ENCODE measurements at places on chromosomes 5 and 9.

- no peak for DNase-seq
These were observed 205.2 kb upstream of the MAP3K1 start for GRCh38 chr5:56610093-56610698.

DNA sequence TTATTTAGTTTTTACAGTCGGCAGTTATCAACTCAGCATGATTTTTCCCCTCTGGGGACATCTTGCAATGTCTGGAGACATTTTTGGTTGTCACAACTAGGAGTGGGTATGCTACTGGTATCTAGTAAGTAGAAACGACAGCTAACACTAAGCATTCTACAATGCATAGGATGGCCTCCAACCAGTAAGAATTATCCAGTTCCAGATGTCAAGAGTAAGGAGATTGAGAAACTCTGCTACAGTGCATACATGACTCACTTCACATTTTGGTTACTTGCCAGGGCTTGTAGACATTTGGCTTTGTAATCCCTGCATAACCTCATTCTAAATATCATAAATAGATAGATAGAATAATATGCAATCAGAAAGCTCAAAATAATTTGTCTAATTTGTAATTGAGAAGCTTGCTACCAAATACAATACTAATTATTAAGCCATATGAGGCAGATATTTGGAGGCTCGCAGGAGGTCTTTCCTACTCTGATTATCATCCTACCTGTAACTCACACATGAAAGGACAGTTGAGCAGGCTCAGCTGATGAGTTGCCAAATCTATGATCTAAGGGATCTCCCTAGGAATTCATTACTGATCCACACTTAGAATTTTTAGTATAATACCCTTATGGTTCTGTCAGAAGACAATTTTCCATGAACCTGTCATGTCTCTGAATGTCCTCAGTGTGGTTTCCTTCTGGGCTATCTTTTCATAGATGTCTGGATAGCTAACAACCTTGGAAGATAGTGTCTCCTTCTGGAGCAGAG, 346.9 kb upstream of the TLE4 start:
- DNase-seq = no peak

DNA sequence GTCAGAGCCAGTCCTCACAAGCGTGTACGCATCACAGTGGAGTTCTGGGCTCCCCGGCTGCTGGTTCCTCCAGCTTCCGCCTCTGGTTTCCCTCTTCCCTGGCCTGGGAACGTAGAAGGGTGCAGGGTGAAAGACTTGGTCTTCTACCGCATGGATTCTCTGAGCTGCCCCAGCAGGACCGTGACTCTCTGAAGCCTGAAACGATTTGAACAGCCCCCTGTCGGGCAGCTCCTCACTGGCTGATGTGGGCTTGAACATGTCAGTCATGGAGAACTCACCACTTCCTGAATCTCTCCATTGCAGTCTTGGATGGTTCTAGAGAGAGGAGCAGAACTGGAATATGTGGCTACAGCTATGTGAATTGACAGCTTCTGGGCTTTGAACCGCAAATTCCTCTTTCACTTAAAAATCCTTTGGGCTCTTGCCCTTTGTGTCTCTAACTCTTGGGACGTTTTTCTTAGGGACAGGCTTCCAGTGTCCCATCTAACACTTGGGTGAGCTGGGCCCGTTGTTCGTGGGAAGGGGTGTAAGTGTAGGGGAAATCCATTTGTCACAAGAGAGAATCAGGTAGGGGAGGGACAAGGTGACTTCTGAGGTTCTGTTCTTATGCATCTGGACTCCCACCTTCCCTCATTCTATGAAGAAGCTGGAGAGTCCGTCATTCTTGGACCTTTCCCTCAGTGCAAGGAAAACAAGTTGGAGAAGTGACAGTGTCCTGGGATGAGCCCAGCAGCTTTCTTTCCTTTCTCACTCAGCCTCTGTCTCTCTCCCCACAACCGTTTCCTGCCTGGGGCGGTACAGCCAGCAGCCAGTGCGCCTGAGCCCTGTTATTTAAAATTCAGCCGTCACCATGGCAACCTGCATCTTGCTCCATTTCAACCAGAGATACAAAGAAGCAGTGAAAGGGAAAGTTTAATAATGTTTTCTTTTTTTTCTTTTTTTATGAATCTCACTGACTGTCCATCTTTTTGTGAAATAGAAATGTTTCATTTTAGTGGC, 84.7 kb downstream of the PTTG1 start:
- peak; percentile 68 for DNase-seq

GRCh38 chr5:76099756-76100155, 16.6 kb downstream of the SV2C start:
- DNase-seq = no peak

GRCh38 chr5:3010301-3010952, 258.9 kb upstream of the IRX2 start:
- no peak for DNase-seq

GRCh38 chr9:126523611-126524111, 90.1 kb upstream of the LMX1B start:
- no peak for DNase-seq

- no peak for DNase-seq
These were observed 480.9 kb downstream of the MTRR start for GRCh38 chr5:8349855-8350254.

DNA sequence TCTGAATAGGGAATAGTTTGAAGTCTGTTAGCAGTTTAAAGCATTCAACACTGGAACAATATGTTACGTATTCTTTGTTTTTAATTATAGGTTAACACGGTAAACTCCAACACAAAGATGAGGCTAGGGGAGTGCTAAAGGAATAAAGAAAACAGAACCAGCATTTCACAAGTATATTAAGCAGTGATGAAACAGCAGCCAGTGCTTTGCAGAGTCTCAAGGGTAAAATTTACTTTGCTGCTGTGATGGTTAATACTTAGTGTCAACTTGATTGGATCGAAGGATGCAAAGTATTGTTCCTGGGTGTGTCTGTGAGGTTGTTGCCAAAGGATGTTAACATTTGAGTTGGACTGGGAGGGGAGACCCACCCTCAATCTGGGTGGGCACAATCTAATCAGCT, 30.0 kb upstream of the GSN start:
- no peak for DNase-seq

DNA sequence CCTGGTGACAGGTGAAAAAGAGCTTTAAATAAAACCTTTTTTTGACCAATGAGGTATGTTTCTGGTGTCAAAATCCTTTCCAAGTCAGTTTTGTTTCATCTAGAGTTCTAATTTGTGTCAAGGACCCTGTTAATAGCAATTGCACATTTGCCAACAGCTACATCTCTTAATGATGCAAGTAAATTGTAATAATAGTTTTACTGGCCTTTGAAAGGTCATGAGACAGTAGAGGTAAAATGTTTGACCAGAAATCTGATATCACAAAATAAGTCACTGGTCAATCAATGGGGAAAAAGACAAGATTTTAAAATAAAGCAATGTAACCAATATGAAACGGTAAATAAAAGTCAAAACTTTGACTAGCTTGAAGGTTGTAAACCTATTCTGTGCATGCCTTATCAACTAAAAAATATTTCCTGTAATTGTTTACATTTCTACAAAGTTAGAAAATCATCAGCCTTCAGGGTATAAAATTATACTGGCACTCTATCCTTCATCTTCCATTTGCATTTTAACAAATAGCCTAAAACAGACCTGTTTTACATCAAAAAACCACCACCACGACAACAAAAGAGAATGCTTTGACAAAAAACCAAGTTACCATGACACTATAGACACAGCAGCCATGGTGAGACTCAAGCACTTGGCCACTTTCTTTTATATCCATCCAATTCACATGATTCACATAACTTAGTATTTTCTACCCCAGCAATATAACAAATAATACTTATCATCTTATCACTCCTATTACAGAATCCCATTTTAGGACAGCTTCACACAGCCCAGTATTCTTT, 3.0 kb downstream of the NADK2 start:
- no peak for DNase-seq

DNA sequence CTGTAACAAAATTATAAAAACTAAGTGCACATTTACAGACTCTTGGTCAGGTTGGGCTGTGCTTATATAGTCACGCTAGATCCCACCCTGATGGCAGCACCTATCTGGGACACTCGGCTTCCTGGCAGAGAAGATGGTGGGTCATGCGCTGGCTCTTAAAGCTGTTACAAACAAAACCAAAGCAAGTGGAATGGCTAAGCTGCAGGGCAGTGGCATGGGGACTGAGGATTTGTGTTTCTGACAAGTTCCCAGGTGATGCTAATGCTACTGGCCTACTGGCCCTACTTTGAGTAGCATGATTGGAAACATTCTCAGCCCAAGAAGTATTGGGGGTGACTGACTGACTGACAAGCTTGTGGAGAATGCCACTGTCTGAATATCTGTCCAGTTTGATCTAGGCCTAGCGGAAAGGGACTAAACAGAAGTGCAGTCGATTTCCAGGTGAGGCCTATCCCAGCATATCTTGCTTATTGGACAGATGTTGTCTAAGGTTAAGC, 8.3 kb downstream of the BTF3 start:
- no peak for DNase-seq

- no peak for DNase-seq
These were observed 6.9 kb upstream of the BOD1 start for GRCh38 chr5:173623296-173623771.

GRCh38 chr5:142644640-142645361, 41.1 kb downstream of the FGF1 start:
- DNase-seq = no peak

DNA sequence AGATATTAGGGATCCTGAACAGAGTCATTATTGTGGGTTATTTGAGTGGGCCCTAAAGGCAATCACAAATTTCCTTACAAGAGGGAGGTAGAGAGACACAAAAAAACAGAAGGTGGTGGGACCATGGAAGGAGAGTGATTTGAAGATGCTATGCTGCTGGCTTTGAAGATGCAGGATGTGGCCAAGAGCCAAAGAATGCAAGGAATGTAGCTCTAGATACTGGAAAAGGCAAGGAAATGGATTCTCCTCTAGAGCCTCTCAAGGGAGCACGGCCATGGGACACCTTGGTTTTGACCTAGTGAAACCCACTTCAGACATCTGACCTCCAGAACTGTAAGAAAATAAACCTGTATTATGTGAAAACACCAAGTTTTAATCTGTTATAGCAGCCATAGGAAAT, 53.8 kb downstream of the TTC39B start:
- DNase-seq = no peak

DNA sequence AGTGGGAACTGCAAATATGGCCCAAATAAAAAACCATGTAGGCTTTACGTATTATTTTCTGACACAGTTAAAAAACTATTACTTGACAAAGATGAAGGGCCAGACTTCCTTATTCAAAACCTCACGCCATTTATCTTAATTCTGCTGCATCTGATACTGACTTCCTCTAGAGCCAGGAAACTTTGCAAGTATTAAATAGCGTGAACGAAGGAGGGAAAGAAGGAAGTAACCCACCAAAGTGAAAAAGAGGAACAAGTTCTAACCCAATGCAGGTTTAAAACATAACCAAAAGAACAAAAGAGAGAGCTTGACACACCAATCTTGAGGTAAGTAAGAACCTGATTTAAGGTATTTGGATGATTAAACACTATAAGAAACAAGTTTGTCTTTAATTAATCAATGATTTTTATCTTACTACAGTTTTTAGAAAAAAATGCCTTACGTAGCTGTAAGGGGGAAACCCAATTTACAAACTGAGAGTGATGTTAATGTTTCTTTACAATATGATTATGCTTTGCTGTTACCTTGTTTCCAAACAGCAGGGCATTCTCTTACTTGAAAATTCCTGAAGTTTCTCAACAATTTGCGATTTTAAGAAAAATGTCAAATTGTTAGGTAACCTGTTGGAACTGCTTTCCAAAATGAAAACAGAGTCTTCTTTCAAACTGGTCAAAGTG, at the start of gene GAPT:
Gene GAPT (plus strand): TSS at position 220 of the 677 bp plus-strand sequence. CDS start 3,102 bp downstream, outside the sequence.
- DNase-seq = no peak

DNA sequence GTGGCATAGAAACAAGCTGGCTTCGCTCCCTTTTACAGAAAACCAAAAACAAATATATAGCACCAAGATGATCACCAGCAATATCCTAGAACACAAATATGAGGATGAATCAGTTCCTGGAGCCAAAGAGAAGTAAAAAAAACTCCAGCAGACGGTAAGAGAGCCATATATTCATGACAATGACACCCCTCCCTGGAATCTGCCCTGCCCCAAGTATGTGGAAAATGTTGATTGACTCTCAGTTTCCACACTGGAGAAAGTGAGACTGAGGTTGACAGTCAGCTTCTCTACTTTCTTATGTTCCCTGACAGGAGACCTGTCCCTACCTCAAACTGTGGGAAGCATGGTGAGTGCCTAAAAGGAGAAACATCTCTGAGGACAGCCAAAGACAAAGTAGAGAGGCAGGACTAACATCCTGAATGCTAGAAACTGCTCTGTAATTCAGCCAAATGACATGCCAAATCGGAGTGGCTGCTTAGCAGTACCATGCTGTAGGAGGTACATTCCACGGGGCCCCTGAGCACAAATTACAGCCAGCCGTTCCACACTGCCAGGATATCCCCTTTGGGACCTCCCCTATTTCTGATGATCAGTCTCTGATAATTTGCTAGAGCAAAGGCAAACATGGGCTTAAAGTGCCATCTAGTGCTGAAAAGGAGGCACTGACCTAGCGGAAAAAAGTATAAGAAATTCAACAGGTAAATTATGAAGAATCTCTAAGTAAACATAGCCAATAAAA, 424.0 kb upstream of the RGMB start:
- no peak for DNase-seq

- DNase-seq = no peak
These were observed 21.0 kb upstream of the FOXE1 start for GRCh38 chr9:97831843-97832636.

DNA sequence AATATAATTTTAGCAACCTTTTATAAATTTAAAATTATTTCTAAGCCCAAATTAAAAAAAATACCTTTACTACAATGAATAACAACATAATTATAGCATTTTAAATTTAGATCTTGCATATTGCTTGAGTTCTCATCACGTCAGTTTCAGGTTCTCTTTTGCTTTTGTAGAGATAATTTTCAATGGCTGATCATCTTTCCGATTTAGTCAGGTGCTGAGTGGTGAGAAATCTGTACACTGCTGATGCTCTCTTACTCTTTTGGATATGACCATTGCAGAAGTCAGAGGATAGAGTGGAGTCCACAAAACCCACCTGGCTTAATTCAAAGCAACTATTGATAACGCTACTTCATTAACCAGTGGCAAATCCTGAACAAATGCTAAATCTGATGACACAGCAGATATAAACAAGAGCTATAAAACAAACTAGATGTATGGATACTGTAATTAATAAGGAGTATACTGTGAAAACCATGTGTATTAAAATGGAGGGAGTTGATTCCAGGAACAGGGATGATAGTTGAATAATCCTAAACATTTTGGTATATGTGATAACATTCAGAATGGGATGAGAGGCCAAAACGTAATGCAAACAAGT, 394.8 kb downstream of the CSNK1G3 start:
- no peak for DNase-seq

GRCh38 chr5:163342306-163342705, 95.1 kb upstream of the CCNG1 start:
- no peak for DNase-seq

GRCh38 chr5:154039458-154039829, 677 bp downstream of the MFAP3 start:
- no peak for DNase-seq

GRCh38 chr9:127506814-127507750, 55.8 kb downstream of the LRSAM1 start:
- no peak for DNase-seq
